ENCODE measurements at places on chromosomes 3 and 15.

GRCh38 chr15:56456229-56456628 lies 8.7 kb downstream of the MNS1 start:
- no peak for DNase-seq

DNA sequence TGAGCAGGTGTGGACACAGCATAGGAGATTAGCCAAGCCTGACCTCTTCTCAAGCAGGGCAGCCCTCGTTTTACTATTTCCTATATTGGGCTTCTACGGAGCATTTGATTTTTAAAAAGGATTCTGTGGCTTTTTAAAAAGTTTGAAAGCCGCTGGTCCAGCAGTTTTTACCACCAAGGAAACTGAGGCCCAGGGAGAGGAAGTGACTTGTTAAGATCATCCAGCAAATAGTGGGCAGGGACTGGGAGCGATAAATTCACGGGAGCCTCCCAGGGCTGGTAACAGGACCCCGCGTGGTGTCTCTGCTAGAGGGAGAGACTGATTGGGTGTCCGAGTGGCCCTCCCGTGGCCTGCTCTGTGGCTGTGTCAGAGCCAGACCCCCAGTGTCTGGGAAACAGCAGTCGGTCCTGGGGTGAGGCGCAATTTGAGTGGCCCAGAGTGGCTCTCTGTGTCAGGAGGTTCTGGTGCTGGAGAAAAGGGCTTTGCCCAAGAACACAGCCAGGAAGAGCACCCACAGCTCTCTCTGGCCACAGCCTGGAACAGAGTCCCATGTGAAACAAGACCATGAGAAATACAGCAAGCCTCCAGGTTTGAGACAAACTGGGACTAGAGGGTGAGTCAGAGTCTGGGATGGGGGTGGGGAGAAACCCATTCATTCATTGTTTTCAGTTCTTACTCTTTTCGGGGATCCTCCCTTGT lies 4.2 kb downstream of the FURIN start:
- no peak for DNase-seq

GRCh38 chr15:36885771-36886170 lies 214.6 kb downstream of the MEIS2 start:
- DNase-seq, result no peak

DNA sequence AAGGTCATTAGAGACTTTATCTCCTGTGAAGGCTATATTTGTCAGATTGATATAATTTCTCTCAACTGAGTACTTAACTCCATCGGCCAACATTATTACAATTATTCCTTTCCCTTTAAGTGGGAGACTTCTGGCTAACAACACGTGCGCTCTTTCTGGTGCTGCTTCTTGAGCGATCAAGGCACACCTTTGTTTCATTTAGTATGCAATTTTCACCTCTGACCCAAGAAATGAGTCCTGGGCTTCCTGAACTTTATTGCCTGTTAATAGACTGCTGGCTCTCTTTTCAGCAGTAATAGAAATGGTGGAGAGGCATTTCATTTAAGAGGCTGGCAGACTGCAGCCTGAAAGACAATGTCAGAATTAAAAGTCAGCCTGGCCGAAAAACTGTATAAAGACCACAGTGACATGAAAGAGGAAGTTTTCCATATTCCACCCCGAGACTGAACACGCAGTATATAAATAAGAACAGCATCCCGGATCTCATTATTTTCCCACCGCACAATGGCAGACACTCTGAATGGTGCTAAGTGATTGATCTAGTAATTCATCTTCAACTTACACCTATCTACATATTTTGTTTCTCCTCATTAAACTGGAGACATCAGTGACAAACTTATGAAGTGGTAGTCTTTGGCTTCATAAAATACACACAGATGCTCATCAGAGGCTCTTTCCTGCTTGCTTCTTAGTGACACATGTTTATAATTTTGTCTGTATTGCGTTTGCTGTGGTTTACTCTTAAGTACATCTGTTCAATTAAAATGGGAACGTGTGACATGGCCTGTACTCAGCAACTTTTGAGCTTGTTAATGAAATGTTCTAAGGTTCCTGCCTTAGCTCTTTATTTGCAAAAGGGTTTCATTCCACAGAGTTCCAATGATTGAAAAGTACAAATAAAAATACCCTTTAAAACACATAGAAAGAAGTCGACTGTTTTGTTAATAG lies 299.9 kb downstream of the MECOM start:
- DNase-seq, result no peak

- DNase-seq, result no peak
Measured at GRCh38 chr3:156307704-156308103, 187.3 kb downstream of the KCNAB1 start.

DNA sequence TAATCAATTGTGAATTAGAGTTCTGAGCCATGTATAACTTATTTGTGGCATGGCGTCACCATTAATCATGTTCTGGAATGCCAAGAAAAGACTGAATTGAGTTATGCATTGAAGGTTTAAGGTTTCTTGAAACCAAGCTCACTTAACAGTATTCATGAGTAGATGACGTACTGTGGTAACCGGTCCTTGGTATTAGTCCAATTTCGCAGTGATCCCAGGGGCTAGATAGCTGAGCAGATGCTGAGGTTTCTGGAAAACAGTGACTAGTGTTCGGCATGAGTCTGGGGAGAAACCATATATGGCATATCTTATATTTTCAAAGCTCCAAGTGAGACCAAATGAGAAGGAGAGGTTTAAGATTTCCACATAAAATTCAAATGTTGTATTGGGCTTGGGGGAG lies 218.3 kb upstream of the LYSMD4 start:
- DNase-seq, result no peak
